ENCODE measurements at places on chromosomes 12 and 14. TPM values are rescaled to one million over a fixed set of nuclear protein-coding genes. Genes with fewer than 3 reads are reported as not detected.
A peak's percentile ranks its signal among the peaks of the same experiment; 100 is the strongest.

DNA sequence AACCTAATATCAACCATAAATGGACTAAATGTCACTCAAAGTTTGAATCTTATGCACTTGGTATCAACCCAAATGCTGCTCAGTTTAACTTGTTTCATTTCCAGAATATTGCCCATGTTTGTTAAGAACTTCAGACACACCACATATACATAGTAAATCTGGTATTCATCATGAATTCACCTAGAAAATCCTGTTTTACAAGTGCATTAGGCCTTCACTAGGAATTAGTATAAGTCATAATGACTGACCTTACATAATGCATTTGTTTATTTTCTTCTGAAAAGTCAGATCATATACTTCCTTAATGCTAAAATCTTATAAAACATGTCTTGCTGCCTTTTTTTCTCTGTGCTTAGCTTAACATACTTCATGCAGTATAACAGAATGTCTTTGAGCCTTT, 66.1 kb downstream of the ABCD2 start:
- peaks cover 18% of the 10 kb centered on the region for H3K4me1 ChIP-seq
- no peak overlapping the region for H3K27ac ChIP-seq
- DNase-seq: peak; percentile 75
- H3K36me3 ChIP-seq: no peaks in the 10 kb centered on the region

DNA sequence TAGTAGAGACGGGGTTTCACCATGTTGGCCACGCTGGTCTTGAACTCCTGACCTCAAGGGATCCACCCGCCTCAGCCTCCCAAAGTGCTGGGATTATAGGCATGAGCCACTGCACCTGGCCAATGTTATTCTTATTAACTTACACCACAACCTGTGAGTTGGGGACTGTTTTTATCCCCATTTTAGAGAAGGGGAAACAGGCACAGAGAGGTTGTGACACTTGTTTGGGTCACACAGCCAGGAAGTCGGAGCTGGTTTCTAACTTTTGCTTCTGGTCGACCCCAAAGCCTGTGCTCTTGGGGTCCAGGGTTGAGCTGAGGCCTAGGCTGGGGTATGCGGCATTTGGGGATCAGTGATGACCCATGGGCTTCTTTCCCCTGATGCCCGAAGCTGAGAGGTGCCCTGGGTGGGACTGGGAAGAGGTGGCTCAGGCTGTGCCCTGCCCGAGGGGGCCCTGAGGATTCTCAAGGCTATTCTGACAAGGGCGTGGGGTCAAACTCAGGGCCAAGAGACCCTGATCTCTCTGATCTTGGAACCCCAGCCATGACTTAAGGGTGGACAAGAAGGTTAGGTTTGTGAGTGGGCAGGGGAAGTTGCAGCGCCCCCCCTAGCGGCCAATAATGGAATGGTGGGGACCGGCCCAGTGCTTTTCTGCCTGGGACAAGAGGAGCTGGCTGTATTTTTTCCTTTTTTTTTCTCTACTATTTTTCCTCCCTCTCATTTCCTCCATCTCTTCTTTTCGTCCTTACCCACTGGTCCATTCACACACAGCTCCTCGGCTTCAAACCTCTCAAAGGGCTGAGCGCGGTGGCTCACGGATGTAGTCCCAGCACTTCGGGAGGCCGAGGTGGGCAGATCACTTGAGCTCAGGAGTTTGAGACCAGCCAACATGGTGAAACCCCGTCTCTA, 3.0 kb downstream of the SDSL start:
- peak; percentile 59 for DNase-seq
- H3K27me3 ChIP-seq: no peaks in the 10 kb centered on the region
- H3K36me3 ChIP-seq: no peaks in the 10 kb centered on the region

DNA sequence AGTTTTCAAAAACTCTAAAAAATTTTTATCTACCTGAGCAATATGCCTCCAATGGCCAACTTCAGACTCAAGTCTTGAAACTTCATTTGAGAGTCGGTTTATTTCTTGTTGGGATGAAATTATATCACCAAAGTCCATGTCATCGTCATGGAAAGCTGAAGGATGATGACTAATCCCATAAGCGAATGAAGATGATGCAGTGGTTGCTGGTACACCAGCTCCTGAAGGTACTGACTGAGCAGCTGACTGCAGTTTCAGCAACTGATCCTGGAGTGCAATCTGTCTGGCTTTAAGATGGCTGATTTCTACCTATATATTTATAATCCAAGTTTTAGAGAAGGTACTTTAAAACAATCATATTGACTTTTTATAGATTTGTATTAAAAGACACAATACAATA, 18.3 kb downstream of the TRIP11 start:
- no peak overlapping the region for H3K4me3 ChIP-seq
- no peaks in the 10 kb centered on the region for H3K4me1 ChIP-seq

DNA sequence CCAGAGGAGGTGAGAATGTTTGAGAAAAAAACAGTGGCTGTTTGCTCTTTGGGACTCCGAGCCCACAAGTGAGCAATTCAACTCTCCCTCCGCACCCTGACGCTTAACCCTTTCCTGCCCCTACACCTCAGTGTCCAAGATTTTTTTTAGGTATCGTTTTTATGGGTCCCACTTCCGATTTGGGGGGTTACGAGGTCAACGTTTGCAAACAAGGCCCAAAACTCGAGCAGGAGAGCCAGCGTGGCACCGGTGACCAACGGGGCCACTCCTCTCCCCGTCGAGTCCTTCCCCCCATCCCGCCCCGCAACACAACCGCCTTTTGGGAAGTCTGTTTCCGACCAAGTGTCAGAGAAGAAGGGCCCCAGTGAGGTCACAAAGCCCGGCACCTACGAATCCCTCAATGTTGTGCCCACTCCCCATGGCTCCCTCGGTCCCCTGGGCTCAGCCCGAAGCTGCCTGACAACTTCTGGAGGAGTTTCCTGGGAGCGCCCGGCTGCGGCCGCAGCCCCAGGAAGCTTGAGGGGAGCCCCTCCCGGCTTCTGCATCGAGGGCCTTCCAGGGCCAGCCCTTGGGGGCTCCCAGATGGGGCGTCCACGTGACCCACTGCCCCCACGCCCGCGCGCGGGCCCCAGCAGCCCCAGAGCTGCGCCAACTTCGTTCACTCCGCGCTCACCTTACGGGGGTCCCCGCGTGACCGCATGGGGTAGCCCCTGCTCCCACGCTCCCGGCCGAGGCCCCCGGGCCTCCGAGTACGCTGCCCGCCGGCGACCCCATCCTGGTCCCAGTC, 1.2 kb downstream of the CDK2AP1 start:
- H3K4me3 ChIP-seq: peak overlapping the region; percentile 99
- no peak overlapping the region for H3K27ac ChIP-seq
- H3K27me3 ChIP-seq: no peaks in the 10 kb centered on the region
- peaks cover 10% of the 10 kb centered on the region for H3K4me1 ChIP-seq
- no peaks in the 10 kb centered on the region for H3K36me3 ChIP-seq
- DNase-seq: peak; percentile 26

GRCh38 chr12:124684971-124685688, 117.7 kb upstream of the NCOR2 start:
- no peaks in the 10 kb centered on the region for H3K36me3 ChIP-seq
- H3K27ac ChIP-seq: peak overlapping the region; percentile 94
- H3K27me3 ChIP-seq: no peaks in the 10 kb centered on the region
- peak; percentile 72 for DNase-seq

DNA sequence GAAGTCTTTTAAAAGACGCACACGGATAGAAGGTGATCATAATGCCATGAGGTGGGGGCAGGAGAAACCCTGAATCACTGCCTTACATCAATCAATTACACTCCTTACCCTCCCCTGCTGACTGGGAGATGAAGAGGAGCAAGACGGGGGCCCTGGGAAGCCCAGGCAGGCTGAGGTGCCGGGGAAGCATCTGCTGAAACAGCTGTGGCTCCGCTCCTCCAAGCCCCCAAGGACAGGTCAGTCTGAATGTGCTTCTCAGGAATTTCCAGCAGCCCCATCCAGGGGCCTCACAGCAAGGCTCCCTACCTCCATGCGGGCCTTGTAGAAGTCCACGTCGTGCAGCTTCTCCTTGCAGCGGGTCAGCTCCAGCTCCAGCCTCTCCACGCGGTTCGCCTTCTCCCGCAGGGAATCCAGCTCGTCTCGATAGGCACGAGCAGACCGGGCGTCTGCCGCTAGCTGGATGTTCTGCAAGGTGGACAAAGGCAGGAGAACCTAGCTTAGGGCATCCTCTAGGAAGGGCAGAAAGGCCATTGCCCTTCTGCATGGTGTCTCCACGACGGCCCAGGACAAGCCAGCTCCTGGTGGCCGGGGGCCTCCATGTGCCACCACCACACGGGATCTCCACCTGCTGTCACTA, 79.8 kb downstream of the CCDC88C start:
- no peak overlapping the region for H3K4me3 ChIP-seq
- H3K27me3 ChIP-seq: no peaks in the 10 kb centered on the region
- H3K4me1 ChIP-seq: no peaks in the 10 kb centered on the region
- no peak overlapping the region for H3K27ac ChIP-seq
- H3K36me3 ChIP-seq: no peaks in the 10 kb centered on the region

GRCh38 chr12:50514526-50515276, 9.9 kb downstream of the DIP2B start:
- H3K27me3 ChIP-seq: no peaks in the 10 kb centered on the region
- H3K27ac ChIP-seq: no peak overlapping the region
- peaks cover 7% of the 10 kb centered on the region for H3K4me1 ChIP-seq

DNA sequence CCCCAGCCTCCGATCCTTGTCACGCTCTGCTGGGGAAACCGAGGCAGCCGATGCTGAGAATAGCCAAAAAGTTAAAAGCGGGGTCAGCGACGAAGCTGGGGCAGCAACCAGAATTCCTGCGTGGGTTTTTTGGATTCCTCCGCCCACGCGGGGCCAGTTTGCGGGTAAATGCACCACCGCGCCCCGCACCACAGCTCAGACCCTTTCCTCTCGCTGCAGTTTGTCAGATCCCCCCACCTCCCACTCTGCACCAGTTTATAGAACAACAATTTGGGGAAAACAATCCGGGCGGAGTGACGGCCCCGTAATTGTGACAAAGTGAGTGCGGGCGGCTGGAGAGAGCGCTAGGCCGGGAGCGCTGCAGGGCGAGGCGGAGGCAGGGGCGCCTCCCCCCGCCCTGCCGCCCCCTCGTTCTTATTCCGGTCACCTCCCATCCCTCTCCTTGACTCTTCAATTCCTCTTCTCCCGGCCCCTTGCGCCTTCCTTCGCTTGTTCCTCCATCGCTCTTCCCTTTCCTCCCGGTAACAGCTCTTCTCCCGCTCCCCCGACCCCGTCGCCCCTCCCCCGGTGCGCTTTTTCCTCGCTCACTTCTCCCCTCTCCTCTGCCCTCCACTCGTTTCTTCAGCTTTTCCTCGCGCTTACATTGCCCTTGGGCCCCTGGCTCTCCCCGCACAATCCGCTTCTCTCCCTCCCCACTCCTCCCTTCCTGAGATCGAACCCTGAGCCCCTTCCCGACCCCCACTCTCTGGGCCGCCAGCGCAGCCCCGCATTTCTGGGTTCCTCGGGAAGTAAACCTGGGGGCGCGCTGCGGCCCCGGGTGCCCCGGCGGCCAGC, 646 bp upstream of the DNAJC22 start:
- no peak overlapping the region for H3K27ac ChIP-seq
- peak overlapping the region; percentile 70 for H3K4me3 ChIP-seq
- H3K36me3 ChIP-seq: no peaks in the 10 kb centered on the region
- peaks cover 21% of the 10 kb centered on the region for H3K27me3 ChIP-seq
- no peak for DNase-seq
- H3K4me1 ChIP-seq: peaks cover 38% of the 10 kb centered on the region

DNA sequence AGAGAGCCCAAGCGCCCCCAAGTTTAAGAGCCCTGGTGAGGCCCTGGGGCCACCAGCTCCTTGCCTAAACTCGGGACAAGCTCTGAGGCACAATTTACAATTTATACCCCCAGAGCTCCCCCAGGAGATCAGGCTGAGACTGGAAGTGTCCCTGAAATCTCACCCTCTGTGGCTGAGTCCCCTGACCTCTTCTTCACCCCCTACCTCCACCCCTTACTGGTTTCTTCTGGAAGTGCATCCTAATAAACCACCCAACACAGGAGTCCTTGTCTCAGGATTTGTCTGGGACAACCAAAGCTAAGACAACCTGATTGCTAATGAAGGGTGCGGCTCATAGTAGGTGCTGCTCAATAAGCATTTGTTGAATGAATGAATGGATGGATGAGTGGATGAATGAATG, 206.4 kb downstream of the BCL11B start:
- DNase-seq: no peak
- H3K36me3 ChIP-seq: no peaks in the 10 kb centered on the region
- no peaks in the 10 kb centered on the region for H3K4me1 ChIP-seq
- H3K27ac ChIP-seq: no peak overlapping the region
- H3K27me3 ChIP-seq: peaks cover 30% of the 10 kb centered on the region

DNA sequence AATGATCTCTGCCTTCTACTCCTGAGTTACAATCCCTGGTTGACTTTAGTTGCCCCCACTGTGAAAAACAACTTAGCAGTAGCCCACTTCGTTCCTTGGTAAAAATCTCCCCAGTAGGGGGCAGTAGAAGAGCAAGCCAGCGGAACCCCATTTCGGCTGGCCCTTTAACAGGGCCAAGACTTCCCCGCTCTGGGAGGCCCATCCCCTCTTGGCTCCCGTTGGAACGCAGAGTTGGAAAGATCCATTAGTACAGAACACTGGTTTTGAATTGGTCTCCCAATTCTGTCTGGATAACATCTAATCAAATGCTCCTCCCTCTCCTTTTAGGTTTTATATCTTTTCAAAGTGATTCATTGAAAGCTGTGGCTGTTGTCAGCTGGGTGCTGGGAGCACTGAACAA, 1133.3 kb downstream of the BCL11B start:
- DNase-seq: peak; percentile 30
- peaks cover 57% of the 10 kb centered on the region for H3K27me3 ChIP-seq
- H3K27ac ChIP-seq: no peak overlapping the region

GRCh38 chr12:30977124-30977523, 50.6 kb downstream of the TSPAN11 start:
- peaks cover 4% of the 10 kb centered on the region for H3K4me1 ChIP-seq
- no peak overlapping the region for H3K4me3 ChIP-seq
- no peak for DNase-seq
- H3K27ac ChIP-seq: no peak overlapping the region
- no peaks in the 10 kb centered on the region for H3K27me3 ChIP-seq

GRCh38 chr14:100019156-100019744, 46.0 kb upstream of the EVL start:
- DNase-seq: no peak
- no peak overlapping the region for H3K27ac ChIP-seq
- H3K27me3 ChIP-seq: no peaks in the 10 kb centered on the region
- H3K4me3 ChIP-seq: no peak overlapping the region
- H3K4me1 ChIP-seq: peaks cover 10% of the 10 kb centered on the region
- no peaks in the 10 kb centered on the region for H3K36me3 ChIP-seq

GRCh38 chr12:10853776-10854175, 4.5 kb upstream of the PRR4 start:
- no peaks in the 10 kb centered on the region for H3K36me3 ChIP-seq
- no peak overlapping the region for H3K4me3 ChIP-seq
- H3K27me3 ChIP-seq: no peaks in the 10 kb centered on the region
- H3K27ac ChIP-seq: no peak overlapping the region
- no peak for DNase-seq

- no peak overlapping the region for H3K27ac ChIP-seq
- H3K36me3 ChIP-seq: no peaks in the 10 kb centered on the region
- no peak overlapping the region for H3K4me3 ChIP-seq
- no peaks in the 10 kb centered on the region for H3K27me3 ChIP-seq
- no peak for DNase-seq
Measured at GRCh38 chr14:24613241-24613640, 3.8 kb upstream of the GZMH start.

Gene PTHLH
- total RNA-seq: 414 TPM

Gene MGAT4C
- not detected for total RNA-seq

Gene KRT1
- not detected for total RNA-seq

Gene TEX52
- total RNA-seq: not detected
